Effector memory CD4-positive, alpha-beta T cell (primary cell): ENCODE measurements at places on chromosomes 1 and 21.

DNA sequence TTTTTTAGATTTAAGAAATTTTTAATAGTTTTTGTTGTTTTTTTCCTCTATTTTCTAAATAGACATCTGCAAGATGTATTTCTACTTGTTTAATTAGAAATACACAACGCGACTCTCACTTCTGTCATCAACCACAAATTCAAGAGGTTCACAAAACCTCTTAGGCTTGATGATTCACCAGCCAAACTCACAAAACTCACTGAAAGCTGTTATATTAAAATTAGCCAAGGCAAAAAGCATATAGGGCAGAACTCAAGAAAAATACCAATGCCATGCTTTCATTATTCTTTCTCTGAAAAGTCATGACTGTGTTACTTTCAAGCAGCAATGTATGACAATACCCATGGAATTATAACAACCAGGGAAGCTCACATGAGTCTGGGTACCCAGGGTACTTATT, 487.0 kb upstream of the RGS18 start:
- DNase-seq = no peak

GRCh38 chr1:18198260-18198659, 90.7 kb downstream of the IGSF21 start:
- DNase-seq = no peak

DNA sequence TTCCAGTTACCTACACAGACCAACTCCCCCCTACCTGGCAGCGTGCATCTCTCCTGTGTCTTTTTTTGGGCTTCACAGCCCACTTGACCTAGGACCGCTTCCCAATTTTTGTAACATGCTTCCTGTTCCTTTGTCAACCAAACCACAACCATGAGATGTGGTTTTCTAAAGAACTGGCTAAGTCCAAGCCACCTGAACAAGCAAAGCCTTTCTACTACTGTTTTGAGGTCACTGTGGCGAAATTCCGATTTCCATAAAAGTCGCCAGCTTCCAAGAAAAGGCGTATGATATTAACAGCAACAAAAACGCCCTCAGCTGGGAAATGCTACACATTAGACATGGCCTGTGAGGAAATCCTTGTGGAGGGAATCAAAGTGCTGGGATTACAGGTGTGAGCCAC, 12.7 kb upstream of the AK2 start:
- DNase-seq = no peak

- no peak for DNase-seq
Observed at GRCh38 chr1:151344291-151344690, 2.8 kb downstream of the RFX5 start.

GRCh38 chr1:165707984-165708706, 9.8 kb upstream of the ALDH9A1 start:
- DNase-seq = no peak
